Hematopoietic multipotent progenitor cell treated with erythropoietin and hydrocortisone succinate and interleukin-3 and kit ligand, for 17 days (in vitro differentiated cells): ENCODE measurements at places on chromosomes 12 and 14.
A peak's percentile ranks its signal among the peaks of the same experiment; 100 is the strongest.

DNA sequence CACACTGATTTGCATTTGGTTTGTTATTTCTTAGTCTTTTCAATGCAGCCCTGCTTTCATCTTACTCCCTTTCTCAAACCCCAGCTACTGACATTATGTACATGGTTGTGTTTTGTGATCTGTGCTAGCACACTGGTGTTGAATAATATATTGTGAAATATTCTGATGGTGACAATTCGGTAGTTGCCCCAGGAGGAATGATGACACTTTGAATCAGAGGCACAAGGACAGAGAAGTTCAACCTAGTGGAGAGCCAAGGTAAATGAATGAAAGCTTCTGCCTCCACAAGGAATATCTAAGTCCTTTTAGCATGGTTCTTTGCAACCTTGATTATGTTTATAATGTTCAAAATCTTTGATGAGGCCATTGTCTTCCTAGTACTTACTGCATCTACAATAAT is 159.9 kb downstream of the PDE3A start:
- DNase-seq, result no peak

DNA sequence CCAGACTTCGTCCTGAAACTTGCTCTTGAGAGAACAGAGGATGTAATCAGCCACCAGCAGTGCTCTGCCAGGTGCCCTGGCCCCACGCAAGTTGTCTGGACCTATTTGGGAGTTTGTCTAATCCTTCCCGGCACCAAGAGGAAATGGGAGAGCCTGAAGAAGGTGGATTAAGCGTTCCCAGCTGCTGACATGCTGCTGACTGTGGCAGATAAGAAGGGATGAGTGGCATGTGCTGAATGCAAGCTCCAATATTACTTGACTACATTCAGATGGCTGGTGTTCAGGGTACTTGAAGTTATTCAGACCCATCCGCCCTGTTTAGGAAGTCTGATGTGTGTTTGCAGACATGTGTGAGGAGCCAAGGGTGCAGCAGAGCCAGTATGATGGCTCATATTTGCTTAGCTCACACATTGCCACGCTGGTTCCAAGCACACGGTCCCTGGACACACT is 440.6 kb upstream of the CCDC196 start:
- no peak for DNase-seq

DNA sequence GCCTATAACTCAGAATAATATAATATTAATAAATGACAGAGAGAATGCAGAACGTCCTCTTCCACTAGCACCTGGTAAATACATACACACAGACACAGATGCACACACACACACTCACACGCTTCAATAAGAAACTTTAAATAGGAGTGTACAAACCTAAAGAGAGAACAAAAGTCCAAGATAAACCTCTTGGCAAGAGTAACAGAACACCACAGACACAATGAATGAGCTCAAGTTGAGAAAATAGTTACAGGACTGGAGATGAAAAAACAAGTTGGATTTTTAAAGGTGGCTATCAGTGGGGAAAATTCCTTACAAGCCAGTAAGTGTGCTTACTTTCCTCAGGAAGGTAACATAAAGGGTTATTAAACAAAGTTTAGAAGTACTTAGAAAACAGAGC is 35.2 kb downstream of the CRY1 start:
- DNase-seq, result no peak

DNA sequence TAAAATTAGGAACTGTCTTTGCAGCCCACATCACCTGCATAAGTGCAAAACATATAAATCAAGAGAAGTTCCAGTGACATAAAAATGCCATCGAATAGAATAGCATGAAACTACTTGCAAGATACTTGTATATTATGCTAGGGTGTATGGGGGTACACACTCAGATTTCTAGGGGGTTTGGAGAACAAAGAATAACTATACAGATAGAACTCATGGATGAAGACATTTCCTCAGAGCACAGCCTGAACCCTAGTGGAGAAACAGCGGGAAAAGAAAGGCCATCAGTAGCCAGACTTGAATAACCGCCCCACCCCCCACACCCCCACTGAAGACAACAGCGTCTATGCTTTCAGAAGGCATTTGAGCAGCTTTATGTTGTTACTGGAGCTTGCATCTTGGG is 425.8 kb downstream of the NPAS3 start:
- no peak for DNase-seq

GRCh38 chr14:75238756-75239455 is 39.7 kb upstream of the FOS start:
- no peak for DNase-seq

GRCh38 chr12:64716371-64716770 is 42.8 kb downstream of the GNS start:
- no peak for DNase-seq

DNA sequence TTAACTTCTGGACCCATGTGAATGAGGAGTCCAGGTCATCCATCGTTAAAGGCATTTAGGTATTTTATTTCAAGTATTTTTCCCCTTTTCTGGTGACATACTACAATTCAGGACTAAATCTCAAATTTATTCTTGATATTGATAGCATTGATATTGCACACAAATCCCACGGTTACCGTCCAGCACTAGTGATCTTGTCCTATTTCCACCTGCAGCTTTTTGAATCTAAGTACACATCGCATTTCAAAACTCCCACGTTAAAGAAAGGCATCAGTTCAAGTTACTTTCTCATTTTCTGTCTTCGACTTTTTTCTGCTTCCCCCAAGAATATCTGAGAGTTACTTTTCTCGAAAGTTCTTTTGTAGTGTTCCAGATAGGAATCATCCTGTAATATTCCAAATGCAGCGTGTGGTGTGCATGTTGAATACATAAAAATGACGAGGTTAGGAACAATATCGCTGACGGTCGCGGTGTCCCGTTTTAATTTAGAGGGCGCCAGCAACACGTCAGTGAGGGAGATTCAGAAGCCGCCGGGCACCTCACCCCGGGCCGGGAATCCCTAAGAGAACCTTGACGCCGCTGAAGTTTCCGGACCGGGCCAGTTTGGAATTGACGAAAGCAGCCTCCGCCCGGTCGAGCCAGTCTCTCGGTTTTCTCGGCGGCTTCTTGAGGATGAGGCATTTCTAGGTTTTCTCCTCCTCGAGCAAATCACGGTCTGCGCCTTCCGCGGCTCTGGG is 569 bp upstream of the RGS6 start:
- peak; percentile 40 for DNase-seq

- peak; percentile 86 for DNase-seq
These were observed 76.7 kb downstream of the NCOR2 start for GRCh38 chr12:124490584-124491305.

DNA sequence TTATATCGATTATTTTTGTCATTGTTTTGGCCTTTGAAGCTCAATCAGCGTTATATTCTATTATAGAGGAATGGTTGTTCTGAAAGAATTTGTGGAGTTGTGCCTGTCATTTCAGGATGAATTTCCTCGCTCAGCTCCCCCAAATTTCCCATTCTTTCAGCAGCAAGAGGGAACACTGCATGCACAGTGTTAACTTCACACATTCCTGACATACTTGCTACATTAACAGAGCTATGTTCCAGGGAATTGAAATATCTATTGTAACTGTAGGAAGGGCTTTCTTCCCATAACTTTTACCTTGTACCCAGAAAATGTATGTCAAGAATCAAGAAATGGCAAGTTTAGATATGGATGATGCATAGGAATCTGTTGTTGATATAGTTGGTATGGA is 379.0 kb downstream of the LRIG3 start:
- no peak for DNase-seq

DNA sequence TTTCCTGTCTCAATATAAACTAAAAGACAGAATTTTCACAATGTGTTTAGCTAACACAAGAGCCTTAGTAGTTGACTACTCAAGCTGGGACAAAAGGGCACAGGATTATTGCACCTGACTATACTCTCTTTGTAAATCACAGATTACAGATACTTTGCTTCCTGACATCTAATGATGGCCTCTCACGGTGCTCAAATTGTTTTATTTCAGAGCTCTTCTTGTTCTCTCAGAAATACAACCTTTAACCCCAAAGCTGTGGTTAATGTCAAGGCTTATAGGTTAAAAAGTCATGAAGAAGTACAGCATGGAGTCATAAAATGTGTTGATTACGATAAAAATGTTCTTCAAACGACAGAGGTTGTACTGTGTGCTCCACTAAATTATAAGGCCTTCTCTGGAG is 89.9 kb upstream of the CPNE8 start:
- DNase-seq, result no peak

DNA sequence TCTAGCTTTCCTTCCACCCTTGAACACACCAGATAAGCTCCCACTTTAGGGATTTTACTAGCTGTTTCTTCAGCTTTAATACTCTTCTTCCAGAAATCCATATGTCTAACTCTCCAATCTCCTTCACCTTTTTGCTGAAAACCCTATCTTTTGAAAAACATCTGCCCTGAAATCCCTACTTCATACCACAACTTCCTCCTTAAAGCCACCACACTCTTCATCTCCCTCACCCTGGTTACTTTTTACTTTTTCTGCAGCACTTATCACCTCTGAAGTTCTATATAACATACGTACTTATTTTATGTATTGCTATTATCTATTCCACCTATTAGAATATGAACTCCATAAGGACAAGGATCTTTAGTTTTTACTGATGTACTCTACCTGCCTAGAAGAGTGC is 28.6 kb upstream of the PTPRQ start:
- no peak for DNase-seq

GRCh38 chr12:2291182-2291832 is 238.5 kb downstream of the CACNA1C start:
- DNase-seq, result peak; percentile 35

- DNase-seq, result no peak
These were observed 200.5 kb downstream of the GXYLT1 start for GRCh38 chr12:41944216-41944615.

DNA sequence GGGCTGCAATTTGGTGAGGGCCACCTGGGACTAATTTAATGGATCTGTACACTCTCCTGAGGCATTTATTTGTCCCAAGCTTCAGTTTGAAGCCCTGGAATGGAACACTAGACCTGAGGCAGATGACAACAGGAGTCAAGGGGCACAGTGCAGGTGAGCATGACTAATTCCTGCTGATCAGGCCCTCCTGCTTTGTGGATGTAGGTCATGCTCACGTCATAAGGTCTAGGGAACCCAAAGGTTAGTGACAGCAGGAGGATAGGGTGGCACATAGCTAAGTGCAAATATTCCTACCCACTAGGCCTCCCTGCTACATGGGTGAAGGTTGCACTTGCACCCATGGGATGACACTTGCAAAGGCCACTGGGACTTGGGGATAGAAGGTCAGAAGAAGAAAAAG is 30.8 kb downstream of the SDR9C7 start:
- no peak for DNase-seq

DNA sequence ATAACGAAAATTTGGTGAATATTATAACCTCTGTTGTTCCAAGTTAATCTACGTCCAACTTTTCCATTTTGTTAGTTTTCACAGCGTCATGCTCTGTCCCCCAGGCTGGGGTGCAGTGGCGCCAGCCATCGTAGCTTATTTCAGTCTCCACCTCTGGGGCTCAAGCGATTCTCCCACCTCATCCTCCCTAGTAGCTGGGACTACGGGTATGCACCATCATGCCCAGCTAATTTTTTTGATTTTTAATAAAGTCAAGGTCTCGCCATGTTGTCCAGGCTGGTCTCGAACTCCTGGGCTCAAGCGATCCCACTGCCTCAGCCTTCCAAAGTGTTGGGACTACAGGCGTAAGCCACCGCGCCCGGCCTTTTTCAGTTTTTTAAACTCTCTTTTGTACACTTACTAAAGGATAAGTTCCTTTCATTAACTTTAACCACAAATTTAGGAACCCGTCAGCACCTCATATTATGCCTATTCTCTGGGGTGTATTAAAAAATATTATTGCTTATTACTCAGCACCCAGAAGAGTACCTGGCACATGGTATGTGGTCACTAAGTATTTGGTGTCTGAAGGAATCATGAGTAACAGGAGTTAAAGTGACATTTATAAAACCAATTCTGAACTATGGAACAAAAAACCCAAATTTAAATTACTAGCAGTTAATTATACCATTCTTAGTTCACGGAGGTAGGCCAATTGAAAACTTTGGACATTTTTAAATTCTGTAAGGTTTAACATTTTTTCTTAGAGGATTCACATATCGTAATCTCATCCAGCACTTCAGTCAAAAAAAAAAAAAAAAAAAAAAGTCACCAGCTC is 925 bp upstream of the MIPOL1 start:
- DNase-seq, result no peak

DNA sequence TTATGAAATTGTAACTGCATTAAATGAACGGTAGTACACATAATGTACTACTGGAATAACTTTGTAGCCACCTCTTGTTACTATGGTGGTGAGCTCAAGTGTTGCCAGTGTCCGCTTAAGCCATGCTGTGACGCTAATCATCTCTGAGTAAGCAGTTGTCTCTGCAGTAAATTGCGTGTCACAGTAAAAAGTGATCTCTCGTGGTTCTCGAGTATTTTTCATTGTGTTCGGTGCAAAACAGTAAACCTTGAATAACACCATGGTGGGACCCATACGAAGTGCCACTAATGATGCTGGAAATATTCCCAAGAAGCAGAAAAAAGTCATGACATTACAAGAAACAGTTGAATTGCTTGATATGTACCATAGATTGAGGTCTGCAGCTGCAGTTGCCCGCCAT is 524.8 kb downstream of the SOX5 start:
- DNase-seq, result no peak

DNA sequence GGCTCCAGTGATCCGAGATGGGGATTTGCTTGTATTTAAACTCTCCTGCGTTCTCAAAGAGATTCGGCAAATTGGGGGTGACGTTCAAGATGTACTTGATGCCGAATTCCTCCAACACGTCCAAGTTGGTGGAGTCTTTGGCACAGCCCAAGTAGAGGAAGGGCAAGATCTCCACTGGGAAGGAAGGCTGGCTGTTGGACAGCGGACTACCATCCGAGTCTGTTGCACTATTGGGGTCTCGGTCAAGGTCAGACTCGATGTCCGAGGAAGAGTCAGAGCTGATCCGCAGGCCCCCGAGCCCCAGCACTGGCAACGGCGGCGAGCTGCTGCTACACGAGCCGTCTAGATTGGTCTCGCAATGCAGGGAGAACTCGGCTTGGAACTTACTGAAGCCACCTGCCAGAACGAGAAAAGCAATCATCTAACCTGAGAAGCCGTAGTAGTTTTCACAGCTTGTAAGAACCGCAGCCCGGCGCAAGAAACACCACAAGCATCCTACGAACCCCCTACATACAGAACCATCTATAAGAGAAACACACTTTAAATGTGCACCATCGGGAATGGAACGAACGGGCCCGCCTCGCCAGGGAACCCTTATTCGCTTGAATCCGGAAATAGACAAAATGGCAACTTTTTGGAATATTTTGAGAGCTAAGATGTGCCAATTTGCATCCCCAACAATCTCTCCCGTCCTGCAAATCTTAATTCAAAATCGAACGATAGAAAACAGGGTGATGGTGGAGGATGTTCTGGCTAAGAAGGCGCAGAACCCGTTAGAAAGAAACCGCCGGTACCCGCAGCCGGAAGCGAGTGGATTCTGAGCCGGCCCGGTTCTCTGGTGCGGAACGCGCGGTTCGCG is 1.4 kb downstream of the DUSP6 start:
- no peak for DNase-seq

DNA sequence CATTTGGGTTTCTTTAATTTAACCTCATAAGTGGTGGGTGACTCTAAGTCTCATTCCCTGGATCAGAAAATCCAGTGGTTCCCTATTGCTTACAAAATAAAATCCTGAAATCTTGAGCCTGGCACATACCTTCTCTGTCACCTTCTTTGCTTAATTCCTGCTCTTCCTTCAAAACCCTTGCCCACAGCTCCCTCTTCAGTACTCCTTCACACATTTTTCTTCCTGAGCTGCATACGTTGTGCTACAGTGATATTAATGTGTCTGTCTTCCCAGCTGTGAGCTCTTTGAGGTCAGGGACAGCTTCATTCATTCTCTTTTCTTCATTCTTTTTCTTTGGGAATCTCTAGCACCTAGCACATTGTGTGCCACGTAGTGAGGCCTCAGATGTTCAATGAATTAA is 9.5 kb downstream of the TSPAN11 start:
- DNase-seq, result no peak

GRCh38 chr12:12912711-12913110 is 21.3 kb downstream of the GPRC5A start:
- no peak for DNase-seq
